ENCODE measurements at places on chromosomes 4 and X.
A peak's percentile ranks its signal among the peaks of the same experiment; 100 is the strongest.

DNA sequence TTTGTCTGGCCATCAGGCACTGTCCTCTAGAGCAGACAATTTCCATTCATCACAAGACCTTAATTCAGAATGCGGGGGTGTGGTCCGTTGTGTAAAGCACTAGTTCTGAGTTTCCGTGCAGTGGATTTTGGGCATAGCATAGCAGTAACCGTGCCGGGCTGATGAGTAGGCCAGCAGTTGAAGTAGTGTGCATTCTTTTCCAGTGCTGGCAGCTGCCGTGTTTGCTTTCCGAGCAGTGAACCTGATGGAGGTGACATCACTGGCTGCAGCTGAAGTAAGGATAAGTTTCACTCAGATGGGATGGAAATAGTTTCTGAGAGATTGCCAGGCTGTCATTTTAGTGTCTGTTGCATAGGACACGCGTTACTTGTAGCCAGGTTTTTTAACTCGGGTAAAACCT, 107.0 kb upstream of the STIM2 start:
- DNase-seq, result no peak

DNA sequence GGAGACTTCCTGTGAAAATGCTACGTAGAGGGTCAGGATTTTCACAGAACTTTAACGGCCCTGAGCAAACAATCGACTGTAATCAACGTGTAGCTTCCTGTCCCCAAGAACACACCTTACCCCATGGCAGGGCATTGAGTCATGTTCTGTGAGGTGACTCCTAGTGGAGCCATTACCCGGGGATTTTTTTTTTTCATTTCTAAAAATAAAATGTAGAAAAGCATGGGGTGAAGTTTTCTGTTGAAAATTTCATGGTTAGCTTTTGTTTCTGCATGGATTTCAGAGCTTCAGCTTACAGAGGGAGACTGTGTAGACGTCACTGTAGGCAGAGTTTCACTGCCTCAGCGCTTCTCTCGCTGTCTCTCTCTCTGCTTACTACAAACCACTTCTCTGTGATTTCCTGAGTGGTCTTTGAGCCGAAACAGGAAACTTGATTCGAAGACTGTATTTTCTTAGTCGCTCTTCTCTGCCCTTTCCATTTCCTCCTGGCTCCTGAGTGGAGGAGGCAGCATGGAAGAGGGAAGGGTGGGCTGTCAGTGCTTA, 111.7 kb downstream of the NFKB1 start:
- peak; percentile 54 for DNase-seq

- peak; percentile 44 for DNase-seq
These were observed 49.2 kb upstream of the TLR2 start for GRCh38 chr4:153634738-153635353.

DNA sequence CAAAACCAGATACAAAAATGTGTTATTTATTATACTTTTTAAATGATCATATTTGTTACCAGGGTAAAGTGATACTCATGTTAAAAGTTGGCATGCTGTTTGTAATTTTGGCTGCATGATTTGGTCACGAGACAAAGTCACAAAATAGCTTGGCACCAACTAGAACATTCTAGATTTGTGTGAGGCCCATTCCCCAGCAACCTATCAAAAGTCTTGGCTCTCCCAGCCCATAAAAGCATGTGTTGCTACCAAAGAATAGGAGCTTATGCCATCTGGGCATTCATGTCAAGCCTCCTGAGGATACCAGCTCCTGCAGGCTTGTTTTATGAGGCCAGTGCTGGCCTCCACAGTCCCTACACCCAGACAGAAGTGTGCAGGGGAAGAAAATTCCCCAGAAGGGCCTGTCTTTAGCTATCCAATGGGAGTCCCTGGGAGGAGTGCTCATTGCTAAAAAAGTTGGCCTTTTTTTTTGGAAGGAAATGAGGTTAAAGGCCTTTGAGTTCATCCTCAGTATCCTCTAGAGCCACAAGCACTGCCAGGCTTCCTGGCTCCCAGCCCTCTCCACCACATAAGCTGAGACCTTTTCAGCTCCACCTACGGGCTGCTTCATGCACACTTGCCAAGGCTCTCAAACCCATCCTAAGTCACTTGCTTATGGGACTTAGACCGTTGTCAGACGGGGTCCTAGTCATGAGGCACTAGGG, 211.9 kb upstream of the EOLA2 start:
- no peak for DNase-seq

GRCh38 chr4:5128569-5128968, 77.3 kb downstream of the STK32B start:
- no peak for DNase-seq

DNA sequence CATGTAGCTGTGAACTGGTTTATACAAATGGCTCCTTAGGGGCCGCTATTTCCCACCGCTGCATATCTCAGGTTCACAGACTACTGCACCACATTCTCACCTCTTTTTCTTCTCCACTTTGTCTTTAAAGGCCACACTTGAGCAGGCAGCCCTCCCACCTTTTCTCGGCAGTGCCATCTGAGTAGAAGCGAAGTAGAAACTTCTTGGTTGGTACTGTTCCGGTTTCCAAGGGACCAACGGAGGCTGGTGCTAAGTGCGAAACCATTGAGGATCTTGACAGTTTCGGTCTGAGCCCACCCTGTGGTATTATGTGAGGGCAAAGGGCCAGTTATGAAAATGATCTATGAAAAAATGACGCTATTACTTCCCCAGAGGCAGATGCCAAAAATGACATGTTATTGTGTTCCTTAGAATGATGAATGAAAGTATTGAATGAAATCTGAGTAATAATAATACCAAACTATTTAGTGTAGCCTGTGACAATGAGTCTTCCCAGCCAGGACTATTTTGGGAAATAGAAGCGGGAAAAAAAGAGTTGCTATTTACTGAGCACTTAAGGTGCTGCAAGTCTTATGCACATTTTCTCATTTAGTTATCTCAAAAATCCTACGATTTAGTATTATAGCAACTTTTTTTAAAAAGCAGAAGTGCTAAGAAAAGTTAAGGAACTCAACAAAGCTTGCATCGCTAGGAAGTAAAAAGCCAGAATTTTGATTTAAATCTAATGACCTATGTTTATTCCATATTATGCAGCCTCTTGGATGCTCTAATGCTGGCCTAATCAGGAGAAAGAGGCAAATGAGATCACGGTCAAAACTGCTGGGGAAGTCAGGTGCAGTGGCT, 29.6 kb upstream of the CHRNA9 start:
- DNase-seq, result peak; percentile 27

All from T-cell (primary cell).